ENCODE measurements at places on chromosomes 1 and 21. TPM values are rescaled to one million over a fixed set of nuclear protein-coding genes. Genes with fewer than 3 reads are reported as not detected.

Gene GPR157
- 1.4 TPM for total RNA-seq

Gene SNX7
- not detected for total RNA-seq

Gene NLRP3
- total RNA-seq: 4.7 TPM

DNA sequence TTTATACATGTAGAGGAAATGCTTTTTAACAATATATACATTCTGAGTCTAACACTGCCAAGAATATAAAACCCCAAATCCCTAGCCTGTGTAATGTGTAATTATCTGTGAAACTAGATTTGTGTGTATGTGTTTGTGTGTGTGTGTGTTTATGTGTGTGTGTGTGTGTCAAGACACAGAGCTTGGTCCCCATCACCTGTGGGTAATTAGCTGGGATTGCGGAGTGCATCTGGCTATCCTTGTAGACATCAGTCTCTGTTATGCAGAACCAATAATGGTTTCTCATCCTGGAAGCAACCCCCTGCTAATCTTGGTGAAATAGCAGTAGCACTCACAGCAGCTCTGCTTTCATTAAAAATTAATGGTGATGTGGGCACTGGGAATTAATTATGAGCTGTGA lies 26.3 kb upstream of the ST6GALNAC3 start:
- peaks cover 7% of the 10 kb centered on the region for H3K4me1 ChIP-seq
- peaks cover 8% of the 10 kb centered on the region for H3K27me3 ChIP-seq
- H3K4me3 ChIP-seq: no peak overlapping the region
- H3K36me3 ChIP-seq: no peaks in the 10 kb centered on the region

GRCh38 chr1:225888289-225888897 lies 553 bp downstream of the LEFTY1 start:
- no peak for DNase-seq
- H3K4me1 ChIP-seq: peaks cover 6% of the 10 kb centered on the region
- H3K36me3 ChIP-seq: no peaks in the 10 kb centered on the region
- H3K27ac ChIP-seq: no peak overlapping the region

- peak overlapping the region; percentile 100 for H3K27ac ChIP-seq
- H3K27me3 ChIP-seq: no peaks in the 10 kb centered on the region
- peak overlapping the region; percentile 71 for H3K4me3 ChIP-seq
Measured at GRCh38 chr1:202165942-202166843, 5.8 kb upstream of the PTPN7 start.

DNA sequence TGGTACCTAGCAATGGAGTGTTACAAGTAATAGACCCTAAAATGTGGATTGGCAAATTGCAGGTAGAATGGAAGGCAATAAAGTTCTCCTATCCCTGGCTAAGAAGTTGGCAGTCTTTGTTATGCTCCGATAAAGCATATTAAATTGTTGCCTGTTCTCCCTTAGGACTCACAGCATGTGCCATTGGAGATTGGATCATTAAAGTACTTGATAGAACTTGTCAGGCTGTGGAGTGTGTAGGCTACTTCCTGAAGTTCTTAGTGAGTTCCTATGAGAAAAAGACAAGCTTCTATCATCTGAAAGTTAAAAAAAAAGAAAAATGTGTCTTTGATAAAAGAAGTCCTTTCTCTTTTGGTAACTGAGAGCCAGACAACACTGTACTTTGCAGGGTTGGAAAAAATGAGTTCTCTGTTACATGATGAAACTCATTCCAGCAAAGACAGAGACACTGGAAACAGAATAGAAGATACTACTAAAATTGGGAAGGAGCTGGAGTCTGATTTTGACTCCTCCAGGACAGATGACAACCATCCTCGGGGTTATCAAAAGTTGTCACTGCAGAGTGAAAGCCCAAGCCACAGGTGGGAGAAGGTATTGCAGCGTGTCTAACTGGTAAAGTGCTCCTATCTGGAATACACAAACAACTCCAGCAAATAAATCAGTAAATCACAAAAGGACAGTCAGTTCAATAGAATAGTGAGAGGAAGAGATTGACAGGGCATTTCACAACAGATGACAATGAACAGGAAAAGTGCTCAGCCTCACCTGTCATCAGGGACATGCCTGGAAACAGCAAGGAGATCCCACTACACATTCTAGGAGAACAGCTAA lies 87.5 kb upstream of the WDR26 start:
- peaks cover 9% of the 10 kb centered on the region for H3K27me3 ChIP-seq
- H3K27ac ChIP-seq: no peak overlapping the region
- no peaks in the 10 kb centered on the region for H3K36me3 ChIP-seq

- no peak overlapping the region for H3K27ac ChIP-seq
- no peak for DNase-seq
Measured at GRCh38 chr1:184416481-184416880, 29.7 kb downstream of the C1orf21 start.

DNA sequence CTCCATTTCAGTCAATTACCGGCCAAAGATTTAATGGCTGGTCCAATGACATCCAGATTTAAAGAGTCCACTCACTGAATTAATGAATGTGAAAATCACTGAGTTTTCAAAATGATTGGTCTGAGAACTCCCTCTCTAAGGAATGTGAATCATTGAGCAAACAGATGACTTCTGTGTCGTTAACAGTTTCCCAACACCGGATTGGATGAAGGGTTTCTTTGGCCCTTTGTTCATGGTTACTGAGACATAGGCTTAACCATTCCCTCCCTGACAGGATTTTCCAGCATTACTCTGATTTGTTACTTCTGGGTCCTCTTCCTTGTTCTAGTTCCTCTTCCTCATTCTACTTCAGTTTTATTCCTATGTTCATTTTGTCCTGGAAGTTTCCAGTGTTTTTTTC lies 1.5 kb upstream of the CLDN17 start:
- no peak overlapping the region for H3K27ac ChIP-seq
- H3K4me3 ChIP-seq: no peak overlapping the region
- H3K36me3 ChIP-seq: no peaks in the 10 kb centered on the region

DNA sequence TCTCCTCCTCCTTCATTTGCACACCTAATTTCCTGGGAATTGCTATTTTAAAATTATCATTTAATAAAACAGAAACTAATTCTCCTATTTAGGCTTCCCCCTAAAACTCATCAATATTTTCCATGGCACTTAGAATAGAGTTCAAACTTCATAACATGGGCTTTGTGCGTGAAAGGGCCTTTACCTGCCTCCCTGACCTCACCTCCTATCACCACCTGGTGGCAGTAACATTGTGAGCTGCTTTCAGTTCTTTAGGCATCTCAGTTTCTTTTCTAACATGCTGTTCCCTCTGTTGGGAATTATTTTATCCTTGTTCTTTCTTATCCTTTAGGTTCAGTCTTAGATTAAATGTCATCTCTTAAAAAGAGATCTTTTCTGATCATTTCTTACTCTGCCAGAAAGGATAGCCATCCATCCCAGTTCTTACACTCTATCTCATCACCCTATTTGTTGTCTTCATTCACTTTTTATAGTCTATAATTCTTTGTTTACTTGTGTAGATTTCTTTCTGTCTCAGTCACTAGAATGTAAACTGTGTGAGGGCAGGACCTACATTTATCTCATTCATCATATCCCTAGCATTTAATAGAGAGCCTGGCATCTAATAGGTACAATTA lies 133.8 kb upstream of the KIAA1614 start:
- H3K27me3 ChIP-seq: no peaks in the 10 kb centered on the region
- H3K36me3 ChIP-seq: no peaks in the 10 kb centered on the region
- no peak overlapping the region for H3K4me3 ChIP-seq
- no peaks in the 10 kb centered on the region for H3K4me1 ChIP-seq
- no peak overlapping the region for H3K27ac ChIP-seq
- peak; percentile 28 for DNase-seq
